ENCODE measurements at places on chromosomes 7 and 10. TPM values are rescaled to one million over a fixed set of nuclear protein-coding genes. Genes with fewer than 3 reads are reported as not detected.

MMP21 gene
- 0.28 TPM for total RNA-seq

ZNF365 gene
- 0.23 TPM for total RNA-seq

LRRC18 gene
- not detected for total RNA-seq

LAMB1 gene
- total RNA-seq, result 109 TPM

LRRN3 gene
- 0.05 TPM for total RNA-seq

DENND11 gene
- 12.2 TPM for total RNA-seq

SPDYE2 gene
- total RNA-seq, result not detected

IL2RA gene
- total RNA-seq, result 6.4 TPM

GRID2IP gene
- total RNA-seq, result not detected

DNA sequence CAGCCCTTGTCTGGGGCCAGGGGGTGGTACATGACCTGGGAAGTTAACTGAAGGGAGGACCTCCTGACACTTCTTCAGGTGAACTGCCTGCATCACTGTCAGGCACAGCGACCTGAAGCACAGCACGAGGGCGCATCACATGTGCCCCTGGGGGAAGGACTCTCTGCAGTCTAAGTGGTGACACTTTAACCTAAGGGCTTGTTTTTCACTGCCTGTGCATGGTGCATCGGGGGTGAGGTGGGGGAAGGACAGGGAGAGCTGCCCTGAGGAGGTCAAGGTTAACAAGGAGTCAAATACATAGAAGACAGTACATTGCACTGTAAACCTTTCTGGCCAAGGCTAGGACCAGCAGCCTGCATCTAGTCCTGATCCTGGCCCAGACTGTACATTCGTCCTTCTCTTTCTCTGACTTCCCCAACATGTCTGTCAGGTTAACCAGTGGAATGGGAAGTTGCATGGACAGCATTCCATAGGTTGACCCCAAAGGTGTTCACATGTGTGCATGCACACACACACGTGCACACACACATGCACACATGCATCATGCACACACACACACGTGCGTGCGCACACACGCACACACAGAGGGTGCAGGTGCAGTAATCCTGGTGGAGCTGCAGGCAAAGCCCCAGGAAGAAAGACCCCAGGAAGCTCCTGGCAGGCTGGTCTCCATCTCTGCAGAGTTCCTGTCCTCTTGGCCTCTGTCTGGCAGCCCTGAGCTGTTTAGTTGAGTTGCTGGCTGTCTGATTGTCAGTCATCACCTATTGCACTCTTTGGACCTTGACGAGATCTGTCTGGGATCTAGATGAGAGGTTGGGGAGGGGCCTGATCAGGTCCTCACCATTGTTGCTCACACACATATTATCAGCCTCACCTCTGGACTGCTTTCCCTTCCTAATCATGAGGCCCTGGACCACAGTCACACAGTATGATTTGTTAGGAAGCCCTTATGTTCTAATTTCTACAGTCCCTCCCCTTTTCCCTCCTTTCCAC is 37.8 kb downstream of the WDFY4 start:
- DNase-seq, result no peak

DNA sequence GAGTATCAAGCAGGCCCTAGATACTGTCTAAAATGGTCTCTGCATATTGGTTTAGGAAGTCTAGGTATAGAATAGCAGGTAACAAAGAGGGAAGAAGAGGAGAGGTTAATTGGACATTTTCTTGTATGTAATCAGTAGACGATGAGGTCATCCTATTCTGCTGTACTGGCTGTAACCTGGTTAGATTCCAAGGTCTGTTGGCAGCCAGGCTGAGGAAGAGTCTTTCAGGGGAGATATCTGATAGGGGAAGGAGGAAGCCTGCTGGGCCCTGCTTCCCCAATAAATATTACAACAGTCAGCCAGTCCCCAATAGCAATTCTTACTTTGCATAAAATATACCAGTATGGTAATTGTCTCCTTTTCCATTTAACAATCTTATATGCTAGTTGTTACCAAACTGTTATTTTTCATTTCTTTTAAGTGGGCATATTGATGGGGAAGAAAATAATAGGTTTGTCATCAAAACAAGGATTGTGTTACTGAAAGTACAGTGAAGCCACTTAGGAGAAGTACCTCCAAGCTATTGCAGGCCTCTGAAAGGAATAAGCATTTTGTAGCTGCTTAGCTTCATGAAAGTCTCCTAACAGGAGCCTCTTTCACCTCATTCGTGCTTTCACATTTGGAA is 186.4 kb downstream of the LRRC4 start:
- DNase-seq, result no peak

DNA sequence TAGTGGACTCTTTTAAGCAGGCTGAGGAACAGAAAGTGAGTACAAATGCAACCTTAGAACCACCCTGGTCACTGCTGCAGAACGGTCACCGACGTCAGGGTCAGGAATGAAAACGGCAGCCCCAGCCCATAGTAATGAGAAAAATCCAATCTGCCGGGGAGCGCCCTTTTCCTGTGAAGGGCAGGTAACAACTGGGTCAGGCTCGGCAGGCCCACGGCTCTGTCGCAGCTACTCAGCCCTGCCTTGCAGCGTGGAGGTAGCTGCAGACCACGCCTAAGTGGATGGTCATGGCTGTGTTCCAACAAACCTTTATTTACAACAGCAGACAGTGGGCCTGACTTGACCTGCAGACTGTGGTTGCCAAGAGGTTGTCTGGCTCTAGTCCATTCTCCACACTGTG is 563.2 kb downstream of the DNAJB6 start:
- DNase-seq, result no peak

DNA sequence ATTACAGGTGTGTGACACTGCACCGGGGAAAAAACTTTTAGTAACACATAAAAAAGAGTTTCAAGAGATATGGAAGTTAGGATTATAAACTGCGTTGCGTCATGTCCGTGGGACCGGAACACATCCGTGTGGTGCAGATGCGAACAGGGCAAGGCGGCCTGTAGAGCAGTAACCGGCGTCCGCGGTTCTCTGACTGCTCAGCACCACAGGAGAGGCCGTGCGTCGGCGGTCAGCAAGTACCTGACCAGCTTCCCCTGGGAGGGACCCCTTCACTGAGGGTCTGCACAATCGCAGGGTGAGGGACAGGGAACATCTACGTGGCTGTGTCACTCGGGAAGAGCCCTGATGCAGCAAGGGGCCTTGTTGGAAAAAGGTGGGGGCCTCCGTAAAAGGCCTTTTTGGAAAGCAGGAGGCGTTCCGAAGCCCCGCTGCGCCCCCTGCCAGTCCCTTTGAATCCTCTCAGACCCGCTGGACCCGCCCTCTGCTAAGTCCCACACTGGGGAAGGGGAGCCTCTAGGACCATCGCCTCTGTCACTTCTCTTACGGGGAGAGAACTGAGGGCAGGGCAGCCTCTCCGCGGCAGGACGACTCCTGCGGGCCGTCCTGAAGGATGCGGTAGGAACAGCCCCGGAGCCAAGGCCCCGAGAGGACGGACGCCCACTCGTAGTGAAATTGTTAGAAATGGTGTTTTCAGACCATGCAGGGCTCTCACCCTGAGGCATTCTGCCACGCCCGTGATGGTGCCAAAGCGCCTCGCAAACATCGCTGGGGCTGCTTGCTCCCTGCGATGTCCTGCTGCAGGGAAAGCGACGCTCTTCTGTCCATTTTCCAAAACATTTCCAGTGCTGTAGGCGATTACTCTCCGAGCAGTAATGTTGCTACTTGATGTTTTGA is 771.6 kb upstream of the COBL start:
- DNase-seq, result no peak

DNA sequence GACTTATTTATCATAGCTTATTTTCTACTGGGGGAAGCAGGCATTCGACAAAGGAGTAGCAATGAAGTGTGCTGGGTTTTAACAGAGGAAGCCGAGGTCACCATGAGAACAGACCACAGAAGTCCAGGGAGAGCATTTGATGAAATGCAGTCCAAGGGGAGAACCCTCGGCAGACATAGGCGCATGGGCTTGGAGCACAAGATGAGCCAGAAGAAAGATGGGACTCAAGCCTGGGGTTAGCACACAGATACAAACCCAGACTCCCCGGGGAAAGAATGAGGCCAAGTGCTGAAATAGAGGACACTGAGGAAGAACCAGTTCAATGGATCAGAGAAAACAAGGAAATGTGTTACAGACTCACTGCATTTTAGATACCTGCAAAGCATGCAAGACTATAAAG is 209.5 kb downstream of the FAM107B start:
- no peak for DNase-seq

- no peak for DNase-seq
Measured at GRCh38 chr10:11616021-11616420, 4.6 kb upstream of the USP6NL start.

DNA sequence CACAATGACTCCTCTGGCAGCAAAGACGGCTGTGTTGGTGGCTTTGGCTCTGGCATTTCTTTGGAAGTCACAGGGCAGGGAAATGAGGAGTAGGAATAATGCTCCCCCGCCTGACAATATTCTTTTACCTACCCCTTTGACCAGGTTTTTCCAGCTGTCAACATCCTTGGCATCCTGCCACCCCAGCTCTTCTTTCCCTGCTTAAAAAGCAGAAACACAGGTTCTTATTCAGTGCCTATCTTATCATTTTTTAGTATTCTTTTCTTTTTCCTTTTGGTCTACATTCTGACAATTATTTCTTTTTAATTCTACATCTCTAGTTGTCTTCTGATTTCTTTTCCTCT is 97.7 kb downstream of the CREB5 start:
- no peak for DNase-seq

- DNase-seq, result no peak
Measured at GRCh38 chr7:68432585-68432984, 1165.7 kb upstream of the AUTS2 start.

DNA sequence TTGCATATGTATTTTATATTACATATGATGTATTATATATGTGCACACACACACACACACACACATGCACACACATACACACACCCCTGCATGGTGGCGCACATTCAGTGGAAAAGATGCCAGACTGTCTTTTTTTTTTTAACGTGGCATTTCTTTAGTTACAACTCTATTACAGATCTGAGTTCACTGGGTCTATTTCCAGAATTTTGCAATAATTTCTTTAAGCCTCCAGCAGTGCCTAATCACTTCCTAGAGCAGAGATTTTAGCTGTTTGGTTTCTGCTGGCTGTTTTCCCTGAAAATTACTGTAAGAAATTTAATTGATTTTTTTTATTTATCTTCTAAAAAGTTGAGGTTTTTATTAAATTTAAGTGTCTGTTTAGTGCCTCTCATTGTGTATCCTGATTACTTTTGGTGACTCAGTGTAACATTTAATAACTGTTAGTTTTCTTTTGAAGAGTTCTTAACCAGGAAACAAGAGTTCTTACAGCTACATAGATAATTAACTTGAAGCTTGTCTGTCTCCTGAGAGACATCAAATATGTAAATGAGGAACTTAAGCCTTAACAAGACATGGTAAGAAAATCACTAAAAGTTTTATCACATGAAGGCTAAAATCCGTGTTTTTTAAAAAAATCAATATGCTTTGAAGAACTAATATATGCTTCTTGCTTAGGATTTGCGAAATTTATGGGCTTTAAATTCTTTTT is 232.0 kb downstream of the MDFIC start:
- no peak for DNase-seq
